GM23338 (cell line): ENCODE measurements at places on chromosomes 16 and 17.

GRCh38 chr17:75128694-75129505 lies 2.6 kb downstream of the NT5C start:
- no peak for DNase-seq

DNA sequence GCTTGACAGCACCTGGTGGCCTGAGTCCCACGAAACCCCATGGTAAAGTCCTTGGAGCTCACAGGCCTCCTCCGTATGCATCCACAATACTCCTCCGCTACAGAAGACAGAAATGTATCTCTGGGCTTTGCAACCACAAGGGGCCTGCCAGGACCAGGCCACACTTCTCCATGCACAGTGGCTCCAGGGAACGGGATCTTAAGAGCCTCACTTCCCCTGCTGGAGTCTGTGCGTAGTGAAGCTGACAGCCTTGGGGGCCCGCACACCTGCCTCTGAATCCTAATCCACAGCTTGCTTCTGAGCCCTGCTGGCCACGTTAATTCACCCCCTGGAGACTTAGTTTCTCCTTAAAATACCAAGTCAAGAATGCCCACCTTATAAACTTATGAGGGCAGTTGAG lies 125.7 kb downstream of the COPRS start:
- DNase-seq = peak; percentile 78

DNA sequence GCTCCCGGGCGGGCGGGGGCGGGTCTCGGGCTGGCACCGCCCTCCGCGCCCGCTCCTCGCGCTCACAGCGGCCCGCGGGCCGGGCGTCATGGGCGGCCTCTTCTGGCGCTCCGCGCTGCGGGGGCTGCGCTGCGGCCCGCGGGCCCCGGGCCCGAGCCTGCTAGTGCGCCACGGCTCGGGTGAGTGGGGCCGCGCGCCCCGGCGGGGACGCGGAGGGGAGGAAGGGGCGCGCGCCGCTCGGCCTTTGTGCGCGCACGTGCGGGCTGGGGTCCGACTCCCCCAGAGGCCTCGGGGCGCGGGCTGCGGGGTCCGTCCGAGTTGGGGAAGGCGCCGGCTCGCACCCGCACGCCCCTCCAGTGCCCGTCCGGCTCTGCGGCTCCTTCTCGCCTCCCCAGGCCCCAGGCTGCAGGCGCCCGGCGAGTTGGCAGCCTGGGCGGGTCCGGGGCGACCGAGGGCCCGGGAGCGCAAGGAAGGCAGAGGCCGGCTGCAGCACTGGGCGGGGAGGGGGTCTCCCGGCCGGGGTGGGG lies at the start of gene NME4:
Gene NME4 (plus strand): TSS at position 65 of the 527 bp plus-strand sequence. CDS start 24 bp downstream, at position 89.
- peak; percentile 76 for DNase-seq

GRCh38 chr17:78839762-78840529 lies 668 bp downstream of the USP36 start:
- DNase-seq = peak; percentile 23

DNA sequence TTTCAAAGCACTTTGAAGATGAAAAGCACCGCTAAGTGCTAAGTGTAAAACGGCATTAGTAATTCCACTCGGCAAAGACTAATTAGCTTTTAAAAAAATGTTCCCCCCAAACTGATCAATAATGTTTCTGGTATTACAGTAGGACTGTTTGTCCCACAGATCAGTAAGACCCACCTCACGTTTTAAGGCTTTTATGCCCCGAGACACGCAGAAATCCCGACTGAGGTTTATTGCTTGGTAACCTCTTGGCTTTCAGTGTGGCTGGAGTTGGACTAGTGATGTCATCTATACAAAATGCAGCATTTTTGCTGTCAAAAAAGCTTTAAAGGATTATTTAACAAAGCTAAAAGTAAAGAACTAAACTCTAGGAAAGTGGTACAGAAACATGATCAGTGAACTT lies 414.6 kb upstream of the PSMD7 start:
- no peak for DNase-seq

DNA sequence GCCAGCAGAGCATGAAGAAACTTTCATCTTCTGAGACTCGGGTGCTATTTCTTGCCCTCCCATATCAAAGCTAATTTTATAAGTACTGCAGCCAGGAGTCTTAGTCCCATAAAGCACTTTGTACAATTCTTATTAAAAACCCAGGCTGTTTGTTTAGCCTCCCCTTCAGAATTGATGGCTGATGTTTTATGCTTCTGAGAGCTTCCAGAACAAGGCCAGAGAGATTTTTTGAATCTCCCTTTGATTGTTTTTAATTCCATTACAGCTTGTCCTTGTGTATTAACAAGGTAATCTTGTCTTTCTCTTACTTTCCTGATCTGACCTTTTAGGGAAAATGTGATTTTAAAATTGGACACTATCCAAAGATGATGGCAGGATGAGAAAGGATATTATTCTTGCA lies 16.3 kb downstream of the COQ7 start:
- DNase-seq = no peak

GRCh38 chr16:55488306-55488705 lies 9.3 kb downstream of the MMP2 start:
- DNase-seq = no peak

- DNase-seq = no peak
Observed at GRCh38 chr16:65181071-65181561, 59.3 kb upstream of the CDH11 start.

- peak; percentile 76 for DNase-seq
Observed at GRCh38 chr17:14303343-14304221, 2.7 kb downstream of the HS3ST3B1 start.

- peak; percentile 71 for DNase-seq
Observed at GRCh38 chr17:54426296-54426886, 474.3 kb upstream of the TOM1L1 start.

DNA sequence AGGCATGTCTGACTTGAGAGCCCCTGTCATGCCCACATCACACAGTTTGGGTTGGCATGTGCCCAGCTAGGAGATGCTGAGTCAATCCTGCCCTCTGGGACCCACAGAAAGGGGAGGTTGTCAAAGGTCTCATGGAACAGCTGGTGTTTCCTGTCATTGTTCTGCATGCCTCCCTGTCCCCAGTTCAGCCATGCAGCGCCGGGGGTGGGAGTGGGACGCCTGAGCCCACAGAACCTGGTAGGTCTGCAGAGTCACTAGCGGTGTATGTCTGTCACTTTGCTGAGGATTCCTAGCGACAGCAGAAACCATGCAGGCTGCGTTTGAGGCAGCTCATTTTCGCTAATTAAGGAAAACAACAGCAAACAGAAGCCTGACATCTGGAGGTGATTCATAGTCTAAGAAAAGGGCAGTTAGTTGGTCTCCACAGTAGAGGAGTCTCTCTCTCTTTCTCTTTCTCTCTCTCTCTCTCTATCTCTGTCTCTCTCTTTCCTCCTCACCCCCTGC lies 19.6 kb upstream of the CCL1 start:
- no peak for DNase-seq

GRCh38 chr16:72137380-72138063 lies 34.4 kb downstream of the PMFBP1 start:
- DNase-seq = no peak

- no peak for DNase-seq
Observed at GRCh38 chr16:20617271-20617670, 41.1 kb upstream of the ACSM2B start.

GRCh38 chr16:85888405-85889331 lies 10.3 kb upstream of the IRF8 start:
- DNase-seq = no peak

- no peak for DNase-seq
Observed at GRCh38 chr16:1945559-1946391, 2.8 kb upstream of the MSRB1 start.

GRCh38 chr17:78351449-78352006 lies 8.3 kb downstream of the SOCS3 start:
- DNase-seq = peak; percentile 90
